ENCODE measurements at places on chromosomes 2 and 18. TPM values are rescaled to one million over a fixed set of nuclear protein-coding genes. Genes with fewer than 3 reads are reported as not detected.

DNA sequence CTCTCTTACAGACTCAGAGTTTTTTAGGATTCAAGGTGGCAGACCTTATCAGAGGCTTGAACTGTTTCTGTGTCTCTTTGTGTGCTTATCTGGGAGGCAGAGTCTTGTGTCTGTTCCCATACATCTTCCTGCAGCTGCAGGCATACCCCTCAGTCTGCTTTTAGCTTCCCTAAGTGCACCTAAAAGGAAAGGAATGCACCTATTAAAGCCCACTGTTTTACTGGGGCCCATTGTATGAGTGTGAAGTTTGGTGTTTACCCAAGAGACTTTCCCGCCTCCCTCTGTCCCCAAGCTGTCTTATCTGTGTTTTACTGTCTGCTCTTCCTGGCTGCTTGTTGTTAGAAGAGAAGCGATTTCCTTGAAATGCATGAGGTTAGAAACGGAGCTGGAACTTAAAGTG, 1757.3 kb upstream of the PIK3C3 start:
- no peak for DNase-seq

DNA sequence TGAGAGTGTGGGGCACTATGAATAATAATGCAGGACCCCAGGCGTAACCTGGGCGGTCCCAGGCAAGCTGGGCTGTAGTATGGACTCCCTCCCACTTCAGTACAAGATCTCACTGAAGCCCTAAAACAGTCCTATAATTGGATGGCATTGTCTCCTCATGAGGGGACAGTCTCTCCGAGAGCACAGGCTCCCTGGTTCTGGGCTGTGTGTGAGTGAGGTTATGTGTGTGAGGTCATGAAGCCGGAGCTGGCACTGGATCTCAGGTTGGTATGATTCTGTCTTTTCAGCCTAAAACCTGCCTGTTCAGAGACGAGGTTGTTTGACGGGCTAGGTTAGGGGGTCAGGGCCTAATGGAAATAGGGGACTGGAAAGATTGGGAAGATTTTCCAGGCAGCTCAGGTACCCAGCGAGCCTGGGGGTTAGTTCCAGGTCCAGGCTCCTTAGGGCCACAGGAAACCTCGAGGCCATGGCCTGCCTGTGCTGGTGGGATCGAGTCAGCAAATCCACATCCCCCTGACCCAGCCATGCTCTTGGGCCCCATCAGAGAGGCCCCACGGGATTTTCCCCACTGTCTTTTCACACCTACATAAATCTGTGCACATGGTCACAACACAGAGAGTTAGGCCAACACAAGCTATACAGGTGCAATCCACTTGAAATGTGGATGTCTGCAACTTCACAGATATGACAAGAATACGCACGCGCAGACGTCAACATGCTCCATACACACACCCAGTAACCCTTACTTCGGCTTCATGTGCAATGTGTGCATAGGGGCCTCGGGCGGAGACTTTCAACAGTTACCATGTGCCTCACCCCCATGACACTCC, 94.8 kb downstream of the INHBB start:
- DNase-seq: no peak

DNA sequence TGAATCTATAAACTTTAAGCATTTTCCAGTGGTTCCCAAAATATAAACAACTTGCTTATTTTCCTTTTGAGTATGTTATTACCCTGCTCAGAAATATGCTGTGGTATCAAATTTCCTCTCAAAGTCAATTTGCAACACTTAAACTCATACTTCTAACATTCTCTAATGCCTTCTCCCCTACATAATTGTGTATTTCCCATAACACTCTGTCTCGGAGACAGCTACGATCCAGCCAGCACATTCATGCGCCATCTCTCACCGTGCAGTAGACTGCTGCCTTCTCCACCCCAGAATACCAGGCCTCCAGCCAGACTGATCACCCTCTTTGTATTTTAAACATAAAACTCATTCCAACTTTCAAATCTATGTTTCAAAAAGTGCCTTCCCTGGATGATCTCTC, 41.8 kb downstream of the TIMM21 start:
- DNase-seq: no peak

DNA sequence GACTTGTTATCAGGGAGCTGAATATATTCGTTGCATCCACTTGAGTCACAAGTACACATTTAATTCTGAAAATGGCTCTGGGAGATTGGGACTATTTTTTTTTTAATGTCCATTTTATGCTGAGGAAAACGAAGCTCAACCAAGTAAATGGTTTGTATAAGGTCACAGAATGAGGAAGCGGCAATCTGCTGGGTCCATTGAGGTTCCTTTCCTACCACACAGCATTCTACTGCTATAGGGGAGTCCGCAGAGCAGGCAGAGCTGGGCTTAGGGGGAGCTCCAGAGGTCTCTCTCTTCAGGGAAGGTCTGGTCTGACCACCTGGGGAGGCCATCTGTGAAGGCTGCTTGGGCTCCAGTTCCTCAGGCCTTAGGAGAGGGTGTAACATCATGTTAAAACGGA, 77.9 kb downstream of the MCFD2 start:
- DNase-seq: no peak

DNA sequence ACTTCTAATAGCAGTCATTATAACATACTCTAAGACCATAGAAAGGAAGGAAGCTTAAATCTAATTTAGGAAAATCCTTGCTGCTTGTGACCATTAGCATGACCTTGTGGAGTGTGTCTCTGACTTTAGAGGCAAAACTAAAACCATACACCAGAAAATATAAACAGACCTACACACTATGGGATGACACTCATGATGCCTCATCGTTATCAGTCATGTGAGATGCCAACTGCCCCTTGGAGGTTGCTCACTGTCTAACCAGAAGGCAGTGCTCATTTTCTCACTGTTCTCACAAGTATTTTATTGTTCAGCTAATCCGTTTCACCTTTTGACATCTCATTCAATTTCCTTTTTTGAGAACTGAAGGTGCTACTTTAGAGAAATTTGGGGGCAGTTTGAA, 376.9 kb downstream of the RND3 start:
- DNase-seq: no peak

DNA sequence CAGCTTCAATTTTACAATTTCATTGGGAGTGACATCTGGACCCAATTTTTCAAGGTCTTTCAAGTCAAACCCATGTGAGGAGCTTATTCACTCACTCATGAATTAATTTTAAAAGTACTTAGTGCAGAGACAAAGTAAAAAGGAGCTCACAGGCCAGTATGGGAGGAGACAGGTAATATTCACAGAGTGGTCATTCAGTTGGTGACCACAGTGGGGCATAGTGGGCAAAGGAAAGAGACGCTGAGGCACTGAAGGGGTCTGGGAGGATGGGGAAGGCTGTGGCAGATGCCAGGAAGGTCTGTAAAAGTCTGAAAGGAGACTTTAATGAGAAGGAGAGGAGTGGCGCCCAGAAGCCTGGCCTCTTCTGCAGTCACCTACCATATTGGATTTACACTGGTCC, 76.0 kb downstream of the CD8B2 start:
- DNase-seq: no peak

DNA sequence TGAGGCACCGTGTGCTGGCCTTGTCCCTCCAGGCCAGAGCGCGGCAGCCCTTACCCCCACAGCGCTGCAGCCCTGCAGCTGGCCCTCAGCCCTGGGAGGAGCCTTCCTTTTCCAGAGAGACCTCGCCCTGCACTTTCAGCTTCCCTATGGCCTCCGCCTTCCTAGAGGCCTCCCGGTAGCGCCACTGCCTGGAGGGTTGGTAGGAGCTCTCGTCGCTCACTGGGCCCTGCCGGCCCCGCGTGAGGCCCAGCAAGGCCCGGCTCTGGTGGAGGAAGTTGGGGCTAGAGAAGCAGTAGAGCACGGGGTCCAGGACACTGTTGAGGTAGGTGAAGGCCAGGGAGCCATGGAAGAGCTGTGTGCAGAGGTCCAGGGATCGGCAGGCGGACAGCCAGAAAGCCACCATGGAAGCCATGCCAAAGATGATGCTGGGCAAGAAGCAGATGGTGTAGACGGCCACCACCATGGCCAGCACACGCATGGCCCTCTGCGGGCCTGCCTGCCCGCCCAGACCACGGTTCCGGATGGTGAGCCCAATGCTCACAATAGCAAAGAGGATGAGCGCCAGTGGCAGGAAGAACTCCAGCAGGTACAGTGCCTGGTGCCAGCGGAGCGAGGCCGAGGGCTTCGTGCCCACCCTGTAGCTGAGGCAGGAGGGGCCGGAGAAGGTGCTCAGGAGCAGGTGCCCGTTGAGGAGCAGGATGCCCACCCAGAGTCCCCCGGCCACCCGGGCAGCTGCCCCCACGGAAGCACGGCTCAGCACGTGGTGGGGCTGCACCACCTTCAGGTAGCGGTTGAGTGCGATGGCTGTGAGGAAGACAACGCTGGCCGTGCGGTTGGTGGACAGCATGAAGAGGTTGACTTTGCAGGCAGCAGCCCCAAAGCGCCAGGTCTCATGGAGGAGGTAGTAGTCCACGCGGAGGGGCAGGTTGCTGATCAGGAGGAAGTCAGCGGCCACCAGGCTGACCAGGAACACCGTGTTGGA, 821 bp downstream of the OXER1 start:
- no peak for DNase-seq

DNA sequence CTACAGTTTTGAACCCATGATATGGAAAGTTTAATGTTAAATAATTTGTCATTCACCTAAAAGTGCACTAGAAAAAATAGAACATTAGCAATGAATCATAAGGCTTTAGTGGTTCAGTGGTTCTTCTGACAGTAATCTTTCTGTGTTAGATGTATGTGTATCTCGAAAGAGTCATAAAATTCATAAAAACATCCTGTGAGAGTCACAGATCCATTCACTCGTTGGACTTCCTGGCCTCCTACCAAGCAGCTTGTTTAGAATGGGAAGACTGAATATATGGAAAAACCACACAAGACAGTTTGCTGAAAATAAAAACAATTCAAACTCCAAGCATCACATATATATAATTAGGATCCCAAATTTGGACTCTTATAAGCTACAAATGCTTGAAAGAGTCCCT, 34.8 kb downstream of the ADNP2 start:
- no peak for DNase-seq

GRCh38 chr2:46020416-46020815, 276.8 kb upstream of the EPAS1 start:
- no peak for DNase-seq

CPO gene
- not detected for total RNA-seq

HOXD3 gene
- total RNA-seq: not detected
